ENCODE measurements at places on chromosomes 7 and 10. TPM values are rescaled to one million over a fixed set of nuclear protein-coding genes. Genes with fewer than 3 reads are reported as not detected.

Gene NRF1
- total RNA-seq: 11.9 TPM

Gene CNTNAP2
- not detected for total RNA-seq

Gene GLCCI1
- total RNA-seq: 8.9 TPM

Gene SLC18A3
- not detected for total RNA-seq

Gene HDAC9
- total RNA-seq: 20.0 TPM

Gene KCNH2
- 70.2 TPM for total RNA-seq

Gene SPDYE2B
- not detected for total RNA-seq

Gene LRRD1
- total RNA-seq: 0.19 TPM

Gene TAS2R5
- 0.45 TPM for total RNA-seq

Gene OR9A2
- not detected for total RNA-seq

Gene FRG2B
- total RNA-seq: not detected

Gene ATOH7
- total RNA-seq: not detected

Gene CTTNBP2
- 1.5 TPM for total RNA-seq

Gene SEMA3E
- 0.19 TPM for total RNA-seq

Gene ZNF138
- total RNA-seq: 3.4 TPM

Gene VPS41
- 35.6 TPM for total RNA-seq

Gene STK31
- not detected for total RNA-seq

Gene NPY4R2
- total RNA-seq: not detected

Gene CUZD1
- 0.19 TPM for total RNA-seq

Gene ODAD2
- 0.64 TPM for total RNA-seq

Gene CTAGE4
- 2.6 TPM for total RNA-seq

Gene CPA4
- not detected for total RNA-seq

Gene NRG3
- total RNA-seq: 0.41 TPM

Gene DOCK1
- 31.6 TPM for total RNA-seq

Gene ERVW-1
- total RNA-seq: not detected

Gene NPY
- total RNA-seq: not detected

Gene CHN2
- 22.2 TPM for total RNA-seq

Gene ABCB1
- total RNA-seq: 1.8 TPM

Gene DYDC2
- total RNA-seq: not detected

Gene TLL2
- total RNA-seq: 3.2 TPM

Gene TEX47
- total RNA-seq: not detected

Gene SMKR1
- not detected for total RNA-seq

Gene TMEM213
- not detected for total RNA-seq

Gene CHAT
- total RNA-seq: not detected

Gene FOXI2
- total RNA-seq: 0.28 TPM

Gene HNRNPF
- total RNA-seq: 62.0 TPM

Gene PLCE1
- total RNA-seq: 22.1 TPM

Gene CUL2
- 29.8 TPM for total RNA-seq

Gene CALML5
- not detected for total RNA-seq

Gene ENTPD1
- 8.7 TPM for total RNA-seq

Gene RBP3
- not detected for total RNA-seq

Gene ABCB4
- 6.9 TPM for total RNA-seq

Gene SYT15B
- 4.6 TPM for total RNA-seq

Gene TMUB1
- total RNA-seq: 25.6 TPM

Gene SCIN
- 0.90 TPM for total RNA-seq

Gene PPP1R17
- total RNA-seq: not detected

Gene COL17A1
- total RNA-seq: not detected

Gene ADGRA1
- total RNA-seq: not detected

Gene GPR26
- total RNA-seq: not detected

Gene FAM237B
- total RNA-seq: not detected

Gene SNCG
- total RNA-seq: 44.7 TPM

Gene SPDYE16
- total RNA-seq: 0.20 TPM

Gene CRPPA
- total RNA-seq: 6.0 TPM

Gene JAZF1
- total RNA-seq: 46.2 TPM

Gene MOGAT3
- not detected for total RNA-seq
